HuH-7 (cell line): ENCODE measurements at places on chromosomes 3 and 15.

GRCh38 chr15:63094495-63094931 is 27.1 kb upstream of the LACTB start:
- DNase-seq, result no peak

GRCh38 chr15:28023933-28024888 is 74.9 kb downstream of the OCA2 start:
- DNase-seq, result no peak

DNA sequence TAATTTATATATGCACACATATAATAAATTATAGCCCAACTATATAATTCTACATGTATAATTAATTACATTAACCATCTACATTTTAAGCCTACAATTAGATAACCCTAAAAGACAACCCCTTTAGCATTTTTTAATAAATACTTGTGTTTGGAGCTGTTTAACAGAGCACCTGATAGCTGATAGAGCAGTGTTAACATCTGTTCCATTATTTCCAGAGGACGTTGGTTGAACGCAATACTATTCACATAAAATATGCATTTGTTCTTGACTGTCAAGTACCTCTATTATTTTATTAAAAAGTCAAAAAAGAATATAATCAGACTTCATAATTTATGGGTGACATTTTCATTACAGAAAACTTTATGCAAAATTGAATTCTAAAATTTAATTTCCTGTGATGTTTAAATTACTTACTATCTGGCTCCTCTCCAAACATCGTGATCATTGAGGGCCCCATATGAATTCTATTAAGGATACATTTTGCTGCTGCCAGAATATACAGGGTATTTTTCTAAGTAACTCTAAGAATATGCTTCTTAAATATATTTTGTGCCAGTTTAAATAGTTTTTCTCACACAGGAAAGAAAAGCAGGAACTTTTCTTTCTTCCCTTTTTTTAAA is 234.3 kb downstream of the SHOX2 start:
- DNase-seq, result no peak

DNA sequence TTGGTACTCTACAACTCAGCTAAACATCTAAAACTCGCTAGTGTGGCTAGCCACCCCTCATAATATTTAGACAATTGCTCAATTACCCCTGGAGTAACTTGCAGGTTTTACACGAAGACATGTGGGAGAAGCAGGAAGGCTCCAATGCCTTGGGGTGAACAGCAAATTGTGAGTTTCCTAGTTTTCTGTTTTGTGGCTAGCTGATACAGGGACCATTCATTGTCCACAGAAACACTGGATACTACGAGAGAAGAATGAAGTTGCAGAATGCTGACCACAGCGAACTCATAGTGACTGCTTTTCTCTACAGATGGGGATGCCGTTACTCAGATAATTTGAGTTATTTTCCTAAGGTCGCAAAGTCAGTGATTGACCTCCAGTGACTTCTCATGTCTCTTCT is 212.9 kb downstream of the P3H2 start:
- DNase-seq, result no peak

DNA sequence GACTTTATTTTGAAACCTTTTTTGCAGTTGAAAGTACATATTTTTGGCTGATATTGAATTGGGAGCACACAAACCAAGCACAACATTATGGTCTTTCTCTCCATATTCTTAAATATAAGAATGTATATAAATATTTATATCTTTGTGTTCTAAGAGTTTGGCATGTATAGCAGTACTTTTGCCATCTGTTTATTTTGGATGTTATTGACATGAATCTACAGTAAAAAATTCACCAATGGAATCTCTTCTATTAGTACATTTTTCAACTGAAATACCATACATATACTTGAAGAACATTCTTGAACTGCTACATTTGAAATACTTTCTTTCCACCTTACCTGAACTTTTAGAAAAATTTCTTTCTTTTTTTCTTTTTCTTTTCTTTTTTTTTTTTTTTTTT is 109.2 kb upstream of the STRIT1 start:
- no peak for DNase-seq

- no peak for DNase-seq
Measured at GRCh38 chr3:121630355-121630754, 30.3 kb downstream of the HCLS1 start.

GRCh38 chr15:63596676-63597037 is 530 bp upstream of the FBXL22 start:
- DNase-seq, result no peak

- no peak for DNase-seq
Measured at GRCh38 chr15:57649138-57649537, 57.4 kb upstream of the POLR2M start.

GRCh38 chr15:61564785-61565184 is 335.7 kb upstream of the RORA start:
- no peak for DNase-seq

GRCh38 chr15:87949575-87950223 is 306.8 kb downstream of the NTRK3 start:
- no peak for DNase-seq

GRCh38 chr15:99168601-99169580 is 64.0 kb downstream of the SYNM start:
- no peak for DNase-seq

DNA sequence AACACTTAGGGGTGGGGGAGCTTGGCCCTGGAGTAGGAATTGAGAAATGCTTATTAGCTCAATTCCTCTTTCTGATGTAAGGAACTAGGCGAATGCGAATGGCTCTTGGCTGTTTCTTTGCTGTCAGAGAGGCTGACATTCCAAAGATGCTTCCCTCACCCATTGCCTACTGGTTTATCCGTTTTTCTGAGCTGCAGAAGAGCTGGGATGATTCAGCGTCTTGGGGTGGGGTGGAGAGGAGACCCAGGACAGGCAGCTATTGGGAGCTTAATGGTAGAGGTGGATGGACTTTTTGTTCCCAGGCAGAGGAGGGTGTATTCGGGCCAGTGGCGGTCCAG is 9.8 kb downstream of the PLEKHO2 start:
- DNase-seq, result no peak
